GM20000 (cell line): ENCODE measurements at places on chromosomes 3 and 15.

GRCh38 chr15:86615411-86615810 lies 535.7 kb downstream of the AGBL1 start:
- DNase-seq = no peak

- no peak for DNase-seq
Observed at GRCh38 chr3:87766721-87767120, 292.1 kb downstream of the CGGBP1 start.

DNA sequence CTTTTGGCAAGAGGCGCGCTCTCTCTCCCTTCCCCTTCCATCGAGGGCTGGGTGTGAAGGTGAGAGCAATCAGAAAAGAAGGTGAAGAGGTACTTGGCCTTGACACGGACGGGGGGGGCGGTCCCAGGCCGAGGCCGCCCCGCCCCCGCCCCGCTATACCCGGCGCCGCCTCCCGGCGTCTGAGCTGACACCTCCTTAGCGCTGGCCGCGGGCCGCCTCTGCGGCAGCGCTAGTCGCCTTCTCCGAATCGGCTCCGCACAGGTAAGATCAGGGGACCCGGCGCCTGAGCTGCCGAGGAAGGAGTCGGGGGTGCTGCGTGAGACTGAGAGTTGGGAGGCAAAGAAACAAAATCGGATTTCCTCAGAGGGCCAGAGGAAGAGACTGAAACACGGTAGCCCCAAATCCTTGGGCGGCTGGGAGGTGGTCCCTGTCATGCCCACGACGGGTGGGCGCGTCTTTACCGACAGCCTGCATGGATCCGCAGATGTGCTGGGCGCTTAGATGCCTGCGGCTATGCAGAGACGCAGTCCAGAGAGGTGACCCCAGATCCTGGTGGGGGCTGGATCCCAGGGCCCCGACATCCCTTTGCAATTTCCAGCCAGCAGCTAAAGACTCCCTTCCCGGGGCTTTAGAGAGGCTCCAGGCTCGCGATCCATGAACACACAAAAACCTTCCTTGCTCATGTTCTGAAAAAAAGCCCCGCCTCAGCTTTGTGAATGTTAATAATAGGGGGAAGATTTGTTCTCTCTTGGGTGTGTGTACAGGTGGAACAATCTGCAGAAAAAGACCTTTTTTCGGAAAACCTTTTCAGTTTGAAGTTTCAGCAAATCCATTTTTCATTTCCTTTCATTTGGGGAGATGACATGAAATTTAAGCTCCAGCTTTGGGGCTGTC lies at the start of gene ENTPD3:
Gene ENTPD3, plus strand, starts transcription at position 184 of the 894 bp plus-strand sequence. CDS start 874 bp downstream, outside the sequence.
- DNase-seq = no peak

DNA sequence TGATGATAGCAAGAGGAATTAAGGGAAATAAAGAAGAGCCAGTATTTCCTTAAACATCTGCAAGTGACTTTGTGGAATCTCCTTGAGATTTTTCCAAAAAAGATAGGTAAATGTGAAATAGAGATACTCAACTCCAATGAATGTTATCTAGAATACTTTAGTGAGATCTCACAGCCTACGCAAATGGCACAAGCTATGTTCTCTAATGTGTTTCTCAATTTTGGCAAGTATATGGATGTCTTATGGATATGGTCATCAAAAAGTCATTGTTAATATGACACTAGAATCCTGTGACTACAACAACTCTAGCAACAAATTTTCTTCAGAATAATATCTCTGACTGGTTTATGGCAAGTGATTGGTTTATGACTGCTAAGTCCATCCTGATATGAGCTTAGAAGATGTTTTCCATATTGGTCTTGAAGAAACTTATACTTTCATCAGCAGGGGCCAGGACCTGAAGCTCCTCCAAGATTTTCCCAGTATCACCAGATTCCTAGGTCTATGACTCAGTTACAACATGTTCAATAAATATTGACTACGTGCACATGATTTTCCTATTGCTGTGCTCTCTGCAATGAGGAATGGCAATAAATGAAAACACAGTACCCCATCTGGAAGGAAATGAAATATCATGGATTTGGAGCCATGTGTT lies 170.9 kb upstream of the THBS1 start:
- no peak for DNase-seq

DNA sequence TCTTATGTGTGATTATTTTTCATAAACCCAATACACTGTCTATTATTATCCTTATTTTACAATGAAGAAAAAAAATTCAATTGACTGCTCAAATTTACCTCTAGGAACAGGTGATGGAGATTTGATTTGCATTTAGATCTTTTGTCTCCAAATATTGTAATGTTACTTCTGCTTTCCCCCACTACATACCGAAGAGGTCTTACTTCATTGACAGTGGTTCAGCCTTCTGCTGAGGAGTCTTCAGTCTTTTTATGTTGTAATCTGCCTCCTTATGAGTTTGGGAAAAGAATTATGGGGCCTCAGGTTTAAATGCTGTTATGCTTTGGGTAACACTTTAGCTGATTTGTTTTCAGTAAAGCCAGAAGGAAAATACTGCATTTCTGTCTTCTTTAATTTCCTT lies 199.5 kb downstream of the LPP start:
- DNase-seq = no peak

- peak; percentile 56 for DNase-seq
Observed at GRCh38 chr3:113533534-113533892, 1.2 kb downstream of the SIDT1 start.

GRCh38 chr3:148186881-148187280 lies 510.8 kb upstream of the AGTR1 start:
- no peak for DNase-seq

- no peak for DNase-seq
Observed at GRCh38 chr3:195868336-195868865, 40.0 kb downstream of the TNK2 start.

- no peak for DNase-seq
Observed at GRCh38 chr3:57917601-57918000, 90.6 kb upstream of the FLNB start.

- peak; percentile 33 for DNase-seq
Observed at GRCh38 chr3:140845882-140846281, 95.8 kb upstream of the SLC25A36 start.

GRCh38 chr3:193240436-193240849 lies 579 bp upstream of the PLAAT1 start:
- DNase-seq = no peak

DNA sequence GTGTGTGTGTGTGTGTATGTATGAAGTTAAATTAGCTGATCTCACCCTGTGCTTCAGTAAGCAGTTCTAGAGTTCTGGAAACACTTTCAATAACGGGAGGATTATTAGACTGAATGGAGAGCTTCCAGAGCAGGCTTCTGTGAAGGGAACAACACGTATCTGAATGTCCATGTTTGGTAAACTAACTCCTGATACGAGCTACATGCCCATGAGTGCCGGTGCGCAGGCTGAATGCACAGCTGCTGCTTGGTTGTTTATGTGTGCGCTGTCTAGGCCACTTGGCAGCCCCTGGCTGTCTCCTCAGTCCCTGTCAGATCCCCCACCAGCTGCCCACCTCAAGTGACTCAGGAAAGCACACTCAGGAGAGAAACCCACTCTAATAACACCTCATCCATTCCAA lies 137.0 kb downstream of the EPHB1 start:
- no peak for DNase-seq

GRCh38 chr3:135908225-135908624 lies 57.3 kb upstream of the PPP2R3A start:
- no peak for DNase-seq

DNA sequence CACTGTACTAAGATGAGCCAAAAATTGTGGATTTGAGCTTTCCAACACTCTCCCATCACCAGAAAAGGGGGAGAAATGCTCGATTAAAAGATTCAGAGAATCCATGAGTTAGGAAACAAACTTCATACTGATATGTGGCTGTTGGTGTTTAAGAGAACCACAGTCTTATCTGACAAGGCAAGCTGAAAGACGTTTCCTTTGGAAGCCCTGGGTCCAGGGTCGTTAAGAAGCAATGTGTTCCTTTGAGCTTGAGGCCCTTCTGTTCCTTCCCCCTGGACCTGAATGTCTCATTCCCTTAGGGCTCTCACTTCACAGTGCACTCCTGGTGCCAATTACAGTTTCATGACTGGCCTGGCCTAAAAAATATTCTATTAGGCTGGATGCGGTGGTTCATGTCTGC lies 524.8 kb upstream of the PPP2R3A start:
- no peak for DNase-seq

GRCh38 chr3:197490098-197491058 lies 65.4 kb downstream of the BDH1 start:
- DNase-seq = no peak

DNA sequence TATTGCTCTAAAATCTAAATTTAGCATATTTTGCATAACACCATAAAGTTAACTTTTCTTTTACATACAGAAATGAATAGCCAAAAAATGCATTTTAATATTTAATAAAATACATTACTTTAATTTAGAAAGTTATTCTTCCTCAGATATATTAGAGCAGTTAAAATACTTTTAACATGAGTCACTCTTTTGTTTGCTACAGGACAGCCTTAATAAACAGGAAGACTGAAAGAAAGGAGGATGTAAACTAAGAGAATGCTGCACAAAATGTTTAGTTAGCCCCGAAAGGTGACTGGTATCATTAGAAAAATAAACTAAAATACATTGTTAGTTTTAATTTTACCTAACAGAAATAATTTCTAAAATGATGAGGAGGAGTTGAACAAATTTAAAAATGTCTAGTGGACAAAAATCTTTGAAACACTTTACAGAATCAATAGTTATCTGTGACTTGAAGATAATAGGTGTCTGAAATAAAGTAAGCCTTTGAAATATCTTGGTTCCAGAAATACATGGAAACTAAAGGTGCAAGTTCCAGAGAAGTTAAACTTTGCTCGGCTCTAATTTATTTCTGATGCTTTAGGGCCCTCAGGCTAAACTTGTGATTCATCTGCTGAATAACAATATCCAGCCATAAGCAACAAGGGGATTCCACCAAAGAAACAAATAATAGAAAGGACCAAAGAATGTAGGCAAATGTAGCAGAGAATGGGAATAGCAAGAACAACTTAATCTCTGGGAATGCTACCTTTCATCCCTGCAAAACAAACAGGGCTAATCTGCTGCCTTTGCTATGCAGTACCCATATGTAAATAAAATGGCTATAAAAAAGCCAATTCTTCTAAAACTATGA lies 138.3 kb upstream of the UBP1 start:
- no peak for DNase-seq
